Left kidney (tissue), 8 donors: ENCODE measurements at places on chromosomes 3 and 15. TPM values are rescaled to one million over a fixed set of nuclear protein-coding genes. Genes with fewer than 3 reads are reported as not detected.

Gene UACA
- polyA plus RNA-seq, result 120 TPM

Gene SETD5
- 179 TPM for polyA plus RNA-seq

Gene GHRL
- polyA plus RNA-seq, result 2.7 TPM

Gene COL8A1
- 9.0 TPM for polyA plus RNA-seq

Gene KIF23
- 59.4 TPM for polyA plus RNA-seq

Gene CHCHD4
- polyA plus RNA-seq, result 16.7 TPM

Gene TBC1D23
- polyA plus RNA-seq, result 41.7 TPM

Gene THPO
- polyA plus RNA-seq, result 3.3 TPM

Gene PDE8A
- 79.7 TPM for polyA plus RNA-seq

Gene KBTBD8
- 1.4 TPM for polyA plus RNA-seq
